ENCODE measurements at places on chromosomes 3 and 15.

DNA sequence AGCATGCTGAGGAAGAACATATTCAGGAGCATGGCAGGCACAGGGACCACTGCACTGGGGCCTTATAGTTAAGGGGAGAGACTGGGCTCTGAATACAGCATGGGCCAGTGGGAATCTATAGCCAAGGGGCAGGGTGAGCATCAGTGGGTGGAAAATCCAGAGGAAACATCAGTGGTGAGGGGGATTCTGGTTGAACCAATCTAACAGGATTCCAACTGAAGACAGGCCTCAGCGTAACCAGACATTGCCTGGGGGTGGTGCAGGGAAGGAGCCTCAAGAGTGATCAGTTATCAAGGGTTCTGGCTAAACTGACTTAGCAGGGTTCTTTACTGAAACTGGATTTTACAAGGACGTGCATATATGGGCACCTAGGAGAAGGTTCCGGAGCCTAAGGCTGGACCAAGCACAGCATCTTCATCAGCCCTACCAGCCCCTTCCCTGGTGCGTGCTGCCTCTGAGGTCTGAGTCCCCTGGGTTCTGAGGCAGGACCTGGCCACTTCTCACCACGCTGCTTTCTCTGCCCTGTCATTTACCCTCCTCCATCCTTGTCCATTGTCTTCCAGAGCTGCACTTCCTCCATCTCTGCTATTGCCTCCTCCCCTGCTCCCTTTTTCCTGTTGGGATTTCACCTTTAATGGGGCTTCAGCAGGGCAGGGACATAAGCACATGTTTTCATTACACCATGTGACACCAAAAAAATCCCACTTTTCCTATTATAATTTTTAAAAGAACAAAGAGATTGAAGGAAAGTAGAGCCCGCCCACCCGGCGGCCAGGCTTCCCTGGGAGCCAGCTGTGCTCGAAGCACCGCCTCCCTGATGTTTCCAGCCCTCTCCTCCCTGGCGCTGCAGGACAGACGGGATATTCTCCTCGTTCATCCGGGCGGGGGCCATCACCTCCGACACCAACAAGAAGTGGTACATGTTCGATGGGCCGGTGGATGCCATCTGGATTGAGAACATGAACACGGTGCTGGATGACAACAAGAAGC is 52.1 kb downstream of the DNAH1 start:
- no peak for DNase-seq

GRCh38 chr3:151216641-151217607 is 13.9 kb upstream of the GPR171 start:
- peak; percentile 5 for DNase-seq

- DNase-seq, result no peak
Observed at GRCh38 chr15:60004009-60004845, at the start of gene FOXB1. TSS of gene FOXB1 (plus strand) at chr15:60004311. CDS start at chr15:60004964, 653 bp downstream.

- no peak for DNase-seq
Observed at GRCh38 chr3:174153871-174154270, 705.3 kb upstream of the NAALADL2 start.

DNA sequence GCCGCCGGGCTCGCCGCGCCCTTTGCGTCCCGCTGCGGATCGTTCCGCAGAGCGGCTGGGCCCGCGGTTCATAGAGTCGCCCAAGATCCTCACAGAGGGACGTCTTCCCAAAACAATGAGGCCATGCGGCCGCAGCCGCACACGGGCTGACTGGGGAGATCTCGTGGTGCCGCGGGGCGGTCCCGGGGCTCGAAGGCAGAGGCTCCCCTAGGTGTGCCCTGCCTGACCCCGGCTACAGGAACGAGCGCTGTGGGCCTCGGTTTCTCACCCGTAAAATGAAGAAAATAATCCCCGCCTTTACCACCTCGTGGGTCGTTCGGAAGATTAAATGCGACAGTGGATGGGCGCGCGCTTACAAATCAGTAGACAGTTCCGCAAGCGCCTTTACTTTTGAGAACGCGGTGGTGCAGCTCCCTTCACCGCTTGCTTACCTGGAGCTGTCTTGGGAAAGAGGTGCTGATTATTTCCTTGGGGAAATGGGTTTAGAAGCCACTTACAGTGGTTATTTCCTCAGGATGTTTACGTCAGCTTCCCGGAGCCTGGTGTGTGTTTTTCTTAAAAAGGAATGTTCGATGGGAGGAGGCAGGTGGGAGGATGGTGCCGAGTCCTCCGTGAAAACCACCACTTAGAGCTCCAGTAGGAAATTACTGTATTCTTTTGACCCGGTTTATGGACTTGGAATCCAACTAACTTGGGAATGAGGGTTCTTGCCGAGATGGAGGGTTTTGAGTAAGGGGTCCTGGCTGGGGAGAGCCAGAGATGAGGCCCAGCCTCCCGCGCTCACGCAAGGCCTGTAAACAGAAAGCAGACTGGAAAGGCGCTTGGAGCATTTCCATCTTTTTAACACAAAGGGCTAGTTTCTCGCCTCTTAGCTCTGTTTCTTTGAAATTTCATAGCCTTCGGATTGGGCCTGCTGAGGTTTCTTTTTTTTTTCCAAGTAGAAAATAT is 1.9 kb upstream of the MEX3B start:
- DNase-seq, result no peak

- DNase-seq, result no peak
Observed at GRCh38 chr15:37057256-37057655, 43.1 kb downstream of the MEIS2 start.

DNA sequence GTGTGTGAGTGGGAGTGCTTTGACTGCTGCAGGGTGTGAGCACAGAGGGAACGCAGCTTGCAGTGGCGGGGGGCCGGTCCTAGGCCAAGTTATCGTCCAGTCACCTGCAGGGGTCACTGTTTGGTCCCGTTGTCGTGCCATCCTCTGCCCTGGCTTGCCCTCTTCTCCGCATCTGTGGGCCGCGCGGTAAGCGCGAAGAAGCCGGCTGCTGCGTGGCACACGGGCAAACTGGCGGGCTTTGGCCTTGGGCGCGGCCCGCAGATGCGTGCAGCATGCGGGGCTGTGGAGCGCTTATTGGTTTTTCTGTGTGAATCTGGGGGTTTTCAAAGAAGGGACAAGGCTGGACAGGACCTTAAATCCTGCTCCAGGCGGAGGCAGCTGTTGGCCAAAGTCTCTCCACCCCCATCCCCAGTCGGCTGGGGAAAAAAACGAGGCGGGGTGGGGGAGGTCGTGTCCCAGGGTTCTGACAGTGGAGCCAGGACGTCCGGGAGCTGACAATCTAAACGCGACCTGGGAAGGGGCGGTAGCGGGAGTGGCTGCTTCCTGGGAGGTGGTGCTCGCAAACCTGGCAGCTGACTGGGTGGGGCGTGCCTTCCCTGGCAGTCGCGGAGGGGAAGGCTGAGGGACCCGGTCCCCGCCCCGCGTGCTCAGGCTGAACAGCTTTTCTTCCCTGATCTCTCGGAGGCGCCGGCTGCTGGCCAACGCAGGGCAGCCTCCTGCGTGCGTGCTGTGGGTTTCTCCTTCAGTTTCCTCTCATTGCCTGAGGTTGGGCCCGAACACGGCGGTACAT is 39.7 kb upstream of the VEPH1 start:
- DNase-seq, result no peak

GRCh38 chr15:27454281-27455075 is 483.5 kb downstream of the GABRG3 start:
- DNase-seq, result no peak

DNA sequence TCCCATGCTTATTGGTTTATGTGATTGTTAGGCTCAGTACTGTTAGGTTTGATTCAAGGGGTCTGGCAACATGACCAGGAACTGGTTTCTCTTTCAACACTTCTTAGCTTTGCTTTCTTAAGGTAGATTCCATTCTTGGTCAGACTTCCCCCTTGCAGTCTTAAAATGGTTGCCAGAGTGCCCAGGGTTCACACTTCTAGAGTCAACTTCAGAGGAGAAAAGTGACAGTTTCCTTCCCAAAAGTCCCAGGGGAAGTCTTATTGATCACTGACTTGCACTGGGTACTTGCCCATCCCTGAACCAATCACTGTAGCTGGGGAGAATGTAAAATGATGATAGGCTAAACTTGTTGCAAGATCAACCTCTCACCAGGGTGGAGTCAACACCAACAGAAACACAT is 14.1 kb downstream of the MGLL start:
- no peak for DNase-seq

GRCh38 chr3:171965067-171965712 is 74.2 kb upstream of the FNDC3B start:
- peak; percentile 24 for DNase-seq

GRCh38 chr15:90879730-90880366 is 4.5 kb upstream of the FES start:
- DNase-seq, result no peak

DNA sequence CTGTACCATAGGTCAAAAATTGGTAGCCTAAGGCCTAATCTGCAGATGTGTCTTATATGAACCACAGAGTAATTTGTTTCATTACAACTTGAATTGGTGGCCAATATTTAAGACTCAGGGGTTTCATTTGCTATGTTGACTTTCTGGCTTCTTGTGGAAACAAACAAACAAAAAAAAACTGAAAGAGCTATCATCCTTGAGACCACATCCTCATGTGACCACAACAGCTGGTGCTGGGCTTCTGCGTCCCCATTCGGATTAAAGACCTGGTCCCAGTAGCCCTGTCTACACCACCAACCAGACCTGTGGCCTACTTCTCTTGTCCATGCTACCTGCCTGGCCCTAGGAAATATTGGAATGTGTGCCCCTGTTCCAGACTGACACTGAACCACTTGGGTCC is 61.7 kb downstream of the STRIT1 start:
- DNase-seq, result no peak

GRCh38 chr15:75947092-75947491 is 43.4 kb downstream of the FBXO22 start:
- DNase-seq, result no peak

DNA sequence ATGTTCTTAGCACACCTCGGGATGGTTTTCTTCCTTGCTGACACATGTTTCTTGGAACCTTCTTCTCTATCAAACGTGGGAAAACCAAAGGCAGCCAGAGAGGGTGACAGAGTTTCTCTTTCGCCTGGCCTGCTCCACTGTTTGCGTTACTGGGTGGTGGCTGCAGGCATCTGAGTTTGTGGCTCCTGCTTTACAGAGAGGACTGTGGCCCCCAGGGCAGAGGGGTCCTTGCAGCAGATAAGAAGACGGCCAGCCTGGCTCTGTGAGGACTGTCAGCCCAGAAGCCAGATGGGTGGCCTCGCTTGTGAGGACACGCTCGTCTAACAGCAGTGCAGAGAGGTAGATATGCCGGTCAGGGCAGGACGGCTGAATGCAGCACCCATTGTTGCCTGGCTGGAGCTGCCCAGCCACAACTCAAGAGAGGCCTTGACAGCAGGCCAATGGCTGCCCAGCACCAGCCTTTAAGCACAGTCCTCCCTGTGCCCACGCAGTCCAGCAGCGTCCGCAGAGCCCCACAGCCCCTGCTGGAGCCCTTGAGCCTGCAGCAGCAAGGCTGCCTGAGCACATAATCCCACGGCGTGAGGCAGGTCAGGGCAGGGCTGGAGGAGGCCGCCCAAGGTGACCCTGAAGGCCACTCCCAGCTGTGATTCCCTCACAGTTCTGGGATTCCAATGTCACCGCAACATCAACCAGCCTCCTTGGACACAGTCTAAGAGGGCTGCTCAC is 15.0 kb upstream of the SPTBN5 start:
- DNase-seq, result no peak

DNA sequence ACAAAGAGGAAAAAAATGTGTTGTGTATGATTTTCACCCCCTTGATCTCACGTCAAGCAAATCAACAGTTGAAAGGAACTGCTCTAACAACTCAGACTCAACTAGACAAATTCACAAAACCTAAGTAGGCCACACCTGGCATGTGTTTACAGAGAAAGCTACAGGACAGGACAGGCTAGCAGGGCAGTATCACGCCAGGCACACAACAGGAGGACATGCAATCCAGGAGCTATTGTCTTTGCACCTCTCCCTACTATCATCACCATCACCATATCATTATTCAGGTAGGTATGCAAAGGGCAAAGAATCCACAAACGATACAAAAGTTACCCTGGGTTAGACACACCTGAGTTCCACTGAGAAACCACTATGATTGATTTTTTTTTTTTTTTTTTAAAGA is 86.4 kb downstream of the TBL1XR1 start:
- no peak for DNase-seq

DNA sequence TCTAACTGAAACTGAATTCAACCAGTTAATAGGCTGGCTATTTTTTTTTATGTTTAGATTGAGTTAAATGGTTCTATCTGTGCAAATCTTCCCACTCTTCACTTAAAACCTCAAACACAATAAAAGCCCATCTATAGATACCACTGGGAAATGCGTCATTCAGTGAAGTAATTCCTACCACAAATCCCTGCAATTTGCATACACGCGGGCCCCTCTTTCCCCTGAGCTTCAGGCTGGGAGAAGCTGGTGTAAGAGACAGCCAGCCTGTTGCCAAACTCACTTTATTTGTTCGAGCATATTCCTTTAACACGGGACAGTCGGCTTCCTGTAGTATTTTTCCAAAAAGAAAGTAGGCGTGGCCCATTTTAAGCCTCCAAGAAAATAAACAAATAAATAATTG is 26.0 kb upstream of the MCTP2 start:
- DNase-seq, result peak; percentile 86

- DNase-seq, result no peak
Observed at GRCh38 chr15:97153356-97153965, 807.0 kb upstream of the ARRDC4 start.

GRCh38 chr15:34336231-34336990 is 1.2 kb downstream of the SLC12A6 start:
- DNase-seq, result peak; percentile 35

DNA sequence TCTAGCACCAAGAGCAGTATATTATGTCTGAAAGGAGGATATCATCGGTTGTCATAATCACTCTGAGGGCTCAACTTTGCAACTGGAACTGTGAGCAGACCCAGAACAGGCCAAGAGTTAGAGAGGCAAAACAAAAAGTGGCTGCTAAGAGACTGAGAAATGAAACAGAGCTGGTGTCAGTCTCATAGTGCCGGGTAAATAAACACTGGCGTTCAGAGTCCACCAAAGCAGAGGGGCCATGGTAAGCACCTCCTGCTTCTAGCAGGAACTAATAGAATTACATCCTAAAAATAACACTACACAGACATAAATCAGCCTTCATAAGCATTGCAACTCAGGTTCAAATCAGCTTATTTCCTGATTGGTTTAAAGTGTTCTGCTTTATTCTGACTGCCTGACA is 10.3 kb upstream of the IL12A start:
- DNase-seq, result peak; percentile 25

- DNase-seq, result peak; percentile 57
Observed at GRCh38 chr3:162170581-162170980, 674.0 kb downstream of the OTOL1 start.

GRCh38 chr3:45640091-45640507 is 45.5 kb downstream of the LIMD1 start:
- peak; percentile 97 for DNase-seq

- no peak for DNase-seq
Observed at GRCh38 chr3:35929158-35929557, 289.8 kb downstream of the ARPP21 start.

Measured in MV-4-11 (cell line).